ENCODE measurements at places on chromosomes 4 and X.

- no peak for DNase-seq
These were observed 70.8 kb downstream of the NPNT start for GRCh38 chr4:105966051-105966450.

DNA sequence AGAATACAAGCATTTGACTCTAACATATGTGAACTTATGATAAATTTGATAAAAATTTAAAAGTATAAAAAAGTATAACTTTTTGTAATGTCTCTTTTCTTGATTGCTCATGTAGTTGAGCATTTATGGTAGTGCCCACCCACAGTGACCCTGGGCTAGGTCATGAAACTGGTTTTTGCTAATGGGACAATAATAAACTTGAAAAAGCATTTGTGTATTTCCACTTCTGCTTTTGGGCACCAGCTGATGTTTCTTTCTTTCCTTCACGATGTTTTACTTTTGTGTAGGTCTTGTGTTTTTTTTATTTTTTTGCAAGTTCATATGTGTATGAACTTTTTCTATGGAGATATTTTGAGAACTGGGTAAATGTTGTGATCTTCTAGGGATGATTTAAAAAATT is 313.1 kb downstream of the CBLL2 start:
- DNase-seq, result no peak

GRCh38 chrX:133880032-133880443 is 105.4 kb downstream of the GPC3 start:
- no peak for DNase-seq

- no peak for DNase-seq
These were observed 75.6 kb downstream of the FHIP1A start for GRCh38 chr4:151484396-151485102.

DNA sequence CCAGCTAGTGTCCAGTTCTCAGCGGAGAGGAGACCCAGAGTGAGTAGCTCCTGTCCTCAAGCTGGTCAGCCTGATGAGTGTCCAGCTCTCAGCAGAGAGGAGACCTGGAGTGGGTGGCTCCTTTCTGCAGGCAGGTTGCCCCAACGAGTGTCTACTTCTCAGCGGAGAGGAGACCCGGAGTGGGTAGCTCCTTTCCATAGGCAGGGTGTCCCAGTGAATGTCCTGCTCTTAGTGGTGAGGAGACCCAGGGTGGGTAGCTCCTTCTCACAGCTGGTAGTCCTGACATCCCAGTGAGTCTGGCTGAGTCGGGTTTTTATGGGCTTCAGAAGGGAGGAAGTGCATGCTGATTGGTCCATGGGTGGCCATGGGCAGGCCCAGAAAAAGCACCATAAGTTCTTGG is 55.7 kb upstream of the NUDT6 start:
- no peak for DNase-seq

DNA sequence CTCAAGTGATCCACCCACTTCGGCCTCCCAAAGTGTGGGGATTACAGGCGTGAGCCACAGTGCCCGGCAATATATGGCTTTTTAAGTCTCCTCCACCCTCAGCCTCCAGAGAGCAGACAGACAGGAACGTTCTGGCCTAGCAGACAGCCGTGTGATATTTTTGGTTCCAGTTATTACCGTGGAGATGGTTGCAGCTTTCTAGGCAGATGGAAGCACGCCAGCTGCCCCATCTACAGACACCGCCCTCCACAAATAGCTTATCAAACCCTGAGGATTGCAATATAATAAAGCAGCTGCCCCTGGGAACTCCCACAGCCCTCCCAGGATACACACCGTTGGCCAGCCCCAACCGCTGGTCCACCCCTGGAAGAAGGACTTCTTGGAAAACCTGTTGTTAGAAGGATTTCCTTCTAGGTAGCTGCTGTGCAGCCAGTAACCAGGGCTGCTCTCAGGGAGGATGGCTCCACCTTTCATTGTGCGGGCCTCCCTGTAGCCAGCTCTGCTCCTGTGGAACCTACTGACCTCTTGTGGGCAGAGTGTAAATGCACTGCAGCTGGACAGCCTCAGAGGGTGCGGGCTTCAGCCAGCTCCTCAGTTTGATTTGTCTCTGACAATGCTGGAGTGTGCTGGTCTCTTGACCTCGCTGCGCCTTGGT is 44.0 kb downstream of the SLC25A5 start:
- DNase-seq, result no peak

DNA sequence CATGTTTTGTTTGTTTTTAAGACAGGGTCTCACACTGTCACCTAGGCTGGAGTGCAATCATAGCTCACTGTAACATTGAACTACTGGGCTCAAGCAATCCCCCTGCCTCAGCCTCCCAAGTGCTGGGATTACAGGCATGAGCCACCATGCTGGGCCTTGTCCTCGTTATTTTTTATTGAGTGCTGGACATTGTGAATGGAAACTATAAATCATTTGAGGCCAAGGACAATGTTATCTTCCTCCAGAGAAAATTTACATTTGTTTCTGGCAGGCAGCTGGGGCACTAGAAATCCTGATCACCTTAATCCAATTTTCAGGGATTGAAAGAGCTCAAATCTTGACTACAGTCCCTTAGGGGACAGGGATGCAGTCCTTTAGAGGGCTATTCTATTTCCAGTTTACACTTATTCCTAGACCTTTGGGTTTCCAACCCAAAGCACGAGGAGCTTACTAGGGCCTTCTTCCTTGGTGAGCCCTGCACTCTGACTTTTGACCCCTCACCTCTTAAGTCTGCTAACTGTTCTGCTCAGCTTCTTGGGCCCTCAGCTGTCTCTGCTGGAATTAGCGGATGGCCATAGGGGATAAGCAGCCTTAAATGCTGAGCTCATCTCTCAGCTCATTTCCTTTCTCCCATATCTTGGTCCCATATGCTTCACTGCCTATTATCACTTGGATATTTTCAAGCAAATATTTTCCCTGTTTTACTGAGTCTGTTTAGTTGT is 23.0 kb upstream of the PDZD4 start:
- no peak for DNase-seq

- no peak for DNase-seq
These were observed 39.4 kb upstream of the NDP start for GRCh38 chrX:44012484-44013096.

GRCh38 chr4:140213749-140214148 is 59.8 kb upstream of the MAML3 start:
- no peak for DNase-seq

- DNase-seq, result no peak
These were observed 155.6 kb upstream of the PACRGL start for GRCh38 chr4:20544645-20545044.

GRCh38 chr4:30429813-30430761 is 290.1 kb upstream of the PCDH7 start:
- DNase-seq, result no peak

DNA sequence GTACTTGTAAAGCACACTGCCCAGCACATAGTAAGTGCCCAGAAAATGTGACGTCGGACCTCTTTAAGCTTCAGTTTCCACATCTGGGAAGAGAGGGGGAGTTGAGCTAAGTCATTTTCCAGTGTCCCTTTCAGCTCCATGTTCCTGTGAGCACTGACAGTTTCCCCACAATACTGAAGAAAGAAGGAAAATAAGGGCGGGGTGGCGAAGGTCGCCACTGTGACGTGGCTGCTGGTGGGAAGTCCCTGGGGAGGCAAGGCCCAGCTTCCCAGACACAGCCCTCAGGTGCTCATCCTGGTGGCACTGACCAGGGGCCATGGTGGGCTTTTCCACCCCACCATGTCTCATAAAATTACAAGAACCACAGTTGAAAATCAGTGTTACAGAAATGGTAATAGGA is 121.8 kb downstream of the PTTG2 start:
- no peak for DNase-seq

- no peak for DNase-seq
These were observed 40.8 kb upstream of the QRFPR start for GRCh38 chr4:121421594-121421993.

DNA sequence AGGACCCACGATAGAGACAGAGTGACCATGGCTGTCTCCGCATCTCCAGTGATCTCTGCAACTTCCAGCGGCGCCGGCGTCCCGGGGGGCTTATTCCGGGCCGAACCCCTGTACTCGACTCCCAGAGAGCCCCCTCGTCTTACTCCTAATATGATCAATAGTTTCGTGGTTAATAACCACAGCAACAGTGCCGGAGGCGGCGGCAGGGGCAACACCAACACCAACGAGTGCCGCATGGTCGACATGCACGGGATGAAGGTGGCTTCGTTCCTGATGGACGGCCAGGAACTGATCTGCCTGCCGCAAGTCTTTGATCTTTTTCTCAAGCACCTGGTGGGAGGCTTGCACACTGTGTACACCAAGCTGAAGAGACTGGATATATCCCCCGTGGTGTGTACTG is 343 bp downstream of the DACH2 start:
- DNase-seq, result no peak
